ENCODE measurements at places on chromosomes 6 and 20. TPM values are rescaled to one million over a fixed set of nuclear protein-coding genes. Genes with fewer than 3 reads are reported as not detected.

GRCh38 chr20:10090588-10091166 is 55.9 kb downstream of the ANKEF1 start:
- no peak overlapping the region for H3K4me3 ChIP-seq
- no peaks in the 10 kb centered on the region for H3K4me1 ChIP-seq
- H3K27me3 ChIP-seq, result no peaks in the 10 kb centered on the region
- no peak overlapping the region for H3K27ac ChIP-seq
- no peak for DNase-seq

GRCh38 chr6:32883789-32884188 is 29.8 kb downstream of the PSMB9 start:
- peaks cover 22% of the 10 kb centered on the region for H3K4me1 ChIP-seq
- H3K36me3 ChIP-seq, result no peaks in the 10 kb centered on the region
- no peaks in the 10 kb centered on the region for H3K27me3 ChIP-seq
- no peak overlapping the region for H3K4me3 ChIP-seq
- peak; percentile 70 for DNase-seq

ID4 gene
- 6.1 TPM for total RNA-seq

HLA-DPB1 gene
- total RNA-seq, result 39.9 TPM

DNA sequence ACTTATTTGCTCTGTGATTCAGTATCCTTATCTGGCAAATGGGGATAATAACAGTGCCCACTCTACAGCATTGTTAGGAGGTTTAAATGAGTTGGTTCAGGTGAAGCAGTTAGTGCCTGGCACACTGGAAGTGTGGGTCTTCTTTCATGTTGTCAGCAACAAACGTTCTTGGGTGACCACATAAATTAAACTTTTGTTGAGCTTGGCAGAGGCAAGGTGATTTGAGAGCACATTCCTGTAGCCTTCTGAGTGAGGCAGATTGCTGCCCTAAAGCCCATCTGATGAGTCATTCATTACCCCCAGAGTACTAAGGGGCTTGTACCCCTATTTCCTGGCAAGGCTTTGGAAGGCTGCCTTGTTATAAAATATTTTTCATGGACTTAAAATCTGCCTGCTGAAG is 25.8 kb downstream of the SEC23B start:
- no peak overlapping the region for H3K27ac ChIP-seq
- H3K4me3 ChIP-seq, result no peak overlapping the region
- no peaks in the 10 kb centered on the region for H3K4me1 ChIP-seq
- H3K27me3 ChIP-seq, result no peaks in the 10 kb centered on the region
- DNase-seq, result no peak

BMP5 gene
- total RNA-seq, result 0.28 TPM

KHDC1 gene
- total RNA-seq, result 1.8 TPM

VGLL2 gene
- not detected for total RNA-seq

GRCh38 chr6:113969888-113970804 is 802 bp downstream of the HDAC2 start:
- no peaks in the 10 kb centered on the region for H3K36me3 ChIP-seq
- DNase-seq, result peak; percentile 77
- peaks cover 48% of the 10 kb centered on the region for H3K4me1 ChIP-seq
- H3K27ac ChIP-seq, result peak overlapping the region; percentile 99
- H3K4me3 ChIP-seq, result peak overlapping the region; percentile 83

GRCh38 chr6:126127659-126128058 is 141.3 kb downstream of the TRMT11 start:
- H3K27me3 ChIP-seq, result no peaks in the 10 kb centered on the region
- no peak overlapping the region for H3K27ac ChIP-seq
- no peaks in the 10 kb centered on the region for H3K4me1 ChIP-seq

- H3K27ac ChIP-seq, result no peak overlapping the region
- DNase-seq, result no peak
- no peaks in the 10 kb centered on the region for H3K4me1 ChIP-seq
- no peak overlapping the region for H3K4me3 ChIP-seq
These were observed 630.8 kb downstream of the PHF3 start for GRCh38 chr6:64266351-64266821.

DNA sequence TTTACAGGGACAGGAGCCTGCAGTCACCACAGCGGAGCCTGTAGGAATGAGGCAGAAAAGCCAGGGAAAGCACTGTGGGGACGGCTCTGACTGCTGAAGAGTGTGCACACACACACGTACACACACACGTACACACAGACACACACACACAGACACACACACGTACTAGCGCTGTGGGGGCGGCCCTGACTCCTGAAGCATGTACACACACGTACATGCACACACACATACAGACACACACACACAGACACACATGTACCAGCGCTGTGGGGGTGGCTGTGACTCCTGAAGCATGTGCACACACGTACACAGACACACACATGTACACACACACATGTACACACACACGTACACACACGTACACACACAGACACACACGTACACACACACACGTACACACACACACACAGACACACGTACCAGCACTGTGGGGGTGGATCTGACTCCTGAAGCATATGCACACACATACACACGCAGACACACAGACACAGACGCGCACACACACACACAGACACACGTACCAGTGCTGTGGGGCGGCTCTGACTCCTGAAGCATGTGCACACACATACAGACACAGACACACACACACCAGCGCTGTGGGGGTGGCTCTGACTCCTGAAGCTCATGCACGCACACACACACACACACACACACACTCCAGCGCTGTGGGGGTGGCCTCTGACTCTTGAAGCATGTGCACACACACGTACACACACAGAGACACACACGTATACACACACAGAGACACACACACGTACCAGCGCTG is 127.3 kb downstream of the DLL1 start:
- no peak overlapping the region for H3K27ac ChIP-seq
- H3K4me3 ChIP-seq, result no peak overlapping the region
- no peak for DNase-seq
- no peaks in the 10 kb centered on the region for H3K36me3 ChIP-seq

DNA sequence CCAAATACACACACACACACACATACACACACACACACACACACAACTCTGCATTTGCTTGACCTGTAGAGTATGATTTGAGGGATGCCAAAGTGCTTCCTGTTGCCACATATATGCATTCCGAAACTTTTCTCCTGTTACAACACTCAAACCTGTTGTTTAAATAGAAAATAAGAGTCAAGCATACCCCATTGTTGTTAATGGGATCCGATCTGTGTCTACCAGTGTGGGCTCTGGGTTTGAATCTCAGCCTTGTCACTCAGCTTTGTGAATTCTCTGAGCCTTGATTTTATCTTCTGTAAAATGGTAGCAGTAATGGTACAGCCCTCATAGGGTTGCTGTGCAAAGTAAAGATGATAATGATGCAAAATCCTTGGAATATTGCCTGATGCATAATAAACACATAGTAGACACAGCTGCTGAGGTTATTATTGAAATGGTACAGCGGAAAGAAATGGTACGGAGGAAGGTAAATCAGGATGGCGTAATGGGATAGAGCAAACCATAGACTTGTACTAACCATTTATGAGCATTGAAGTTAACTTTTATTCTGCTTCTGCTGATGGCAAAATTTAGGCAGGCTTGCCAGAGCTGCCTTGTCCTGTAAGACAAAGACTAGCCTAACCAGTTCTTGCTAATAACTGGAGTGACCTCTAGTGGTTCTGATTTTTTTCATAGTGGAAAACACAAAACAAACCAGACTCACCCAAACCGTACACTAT is 113.5 kb upstream of the PHACTR1 start:
- DNase-seq, result no peak
- H3K36me3 ChIP-seq, result no peaks in the 10 kb centered on the region
- H3K27me3 ChIP-seq, result no peaks in the 10 kb centered on the region
- no peak overlapping the region for H3K27ac ChIP-seq
- H3K4me1 ChIP-seq, result peaks cover 14% of the 10 kb centered on the region

DNA sequence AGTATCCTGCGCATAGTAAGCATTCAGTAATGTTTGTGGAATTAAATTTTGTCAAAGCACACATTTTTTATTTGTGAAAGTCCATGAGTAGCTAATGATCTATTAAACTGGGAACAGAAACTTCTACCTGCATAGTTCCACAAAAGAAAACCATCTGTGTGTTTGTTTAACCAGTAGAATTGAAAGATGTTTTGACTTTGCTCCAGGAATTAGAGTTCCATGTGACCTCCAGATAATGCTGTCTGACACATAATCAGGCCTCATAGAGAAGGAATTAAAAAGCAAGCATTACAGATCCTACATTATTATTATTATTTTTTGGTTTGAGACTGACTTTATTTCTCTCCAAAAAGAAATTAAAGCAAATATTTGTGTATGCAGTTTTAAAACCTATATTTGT is 126.5 kb downstream of the PACRG start:
- no peaks in the 10 kb centered on the region for H3K36me3 ChIP-seq
- H3K27ac ChIP-seq, result no peak overlapping the region
- H3K4me1 ChIP-seq, result no peaks in the 10 kb centered on the region
- DNase-seq, result no peak
- H3K27me3 ChIP-seq, result no peaks in the 10 kb centered on the region

PPP1R3G gene
- total RNA-seq, result 1.8 TPM

ABCF1 gene
- 35.7 TPM for total RNA-seq

OTOR gene
- not detected for total RNA-seq

GRCh38 chr20:61387954-61388348 is 135.9 kb downstream of the CDH4 start:
- H3K27me3 ChIP-seq, result peaks cover 52% of the 10 kb centered on the region
- DNase-seq, result no peak
- no peak overlapping the region for H3K27ac ChIP-seq
- no peak overlapping the region for H3K4me3 ChIP-seq
- H3K4me1 ChIP-seq, result no peaks in the 10 kb centered on the region

Data from sigmoid colon (tissue), 7 donors.